Neural progenitor cell (in vitro differentiated cells): ENCODE measurements at places on chromosomes 11 and 22. TPM values are rescaled to one million over a fixed set of nuclear protein-coding genes. Genes with fewer than 3 reads are reported as not detected.

GRCh38 chr11:118705791-118706545, 26.5 kb upstream of the TREH start:
- H3K4me1 ChIP-seq, result peaks cover 15% of the 10 kb centered on the region
- H3K27ac ChIP-seq, result no peak overlapping the region
- no peak overlapping the region for H3K4me3 ChIP-seq

DNA sequence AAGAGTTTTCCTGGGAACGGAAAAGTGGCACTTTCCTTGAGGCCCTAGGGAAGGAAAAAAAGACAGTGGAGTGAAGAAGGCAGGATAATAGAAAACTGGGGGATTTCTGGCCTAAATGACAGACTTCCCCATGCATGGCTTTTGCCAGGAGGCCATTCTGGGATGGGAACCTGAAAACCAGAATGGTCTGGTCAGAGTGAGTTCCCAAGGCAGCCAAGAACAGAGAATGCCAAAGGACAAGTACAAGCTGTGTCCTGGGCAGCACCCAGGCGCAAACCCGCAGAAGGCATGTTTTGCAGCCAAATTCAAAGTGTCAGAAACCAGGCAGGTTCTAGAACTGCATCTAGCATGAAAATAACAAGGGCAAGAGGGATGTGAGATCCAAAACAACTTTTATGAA, 162.4 kb downstream of the SPON1 start:
- H3K4me3 ChIP-seq, result no peak overlapping the region
- no peaks in the 10 kb centered on the region for H3K4me1 ChIP-seq
- H3K36me3 ChIP-seq, result no peaks in the 10 kb centered on the region
- no peaks in the 10 kb centered on the region for H3K27me3 ChIP-seq

Gene HTR3A
- 0.19 TPM in 1 of 2 replicates, not detected in the other for total RNA-seq

DNA sequence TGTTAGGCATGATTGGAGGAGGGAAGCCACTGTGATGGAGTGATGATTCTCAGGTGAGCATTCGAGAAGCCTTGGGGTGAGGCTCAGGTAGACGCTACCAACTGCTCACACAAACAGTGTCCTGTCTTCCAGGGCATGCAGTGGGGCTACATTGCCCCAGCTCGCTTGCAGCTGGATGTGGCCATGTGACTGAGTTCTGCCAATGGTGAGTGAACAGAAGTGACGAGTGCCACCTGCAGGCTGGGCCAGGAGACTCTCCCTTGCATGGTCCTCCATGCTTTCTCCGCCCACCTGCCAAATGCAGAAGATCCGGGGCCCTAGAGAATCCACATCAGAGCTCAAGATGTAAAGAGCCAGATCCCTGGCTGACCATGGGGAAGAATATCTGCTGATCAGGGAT, 195.9 kb downstream of the BCR start:
- H3K27me3 ChIP-seq, result peaks cover 14% of the 10 kb centered on the region
- H3K36me3 ChIP-seq, result no peaks in the 10 kb centered on the region
- H3K27ac ChIP-seq, result no peak overlapping the region
- H3K4me1 ChIP-seq, result peaks cover 4% of the 10 kb centered on the region

DNA sequence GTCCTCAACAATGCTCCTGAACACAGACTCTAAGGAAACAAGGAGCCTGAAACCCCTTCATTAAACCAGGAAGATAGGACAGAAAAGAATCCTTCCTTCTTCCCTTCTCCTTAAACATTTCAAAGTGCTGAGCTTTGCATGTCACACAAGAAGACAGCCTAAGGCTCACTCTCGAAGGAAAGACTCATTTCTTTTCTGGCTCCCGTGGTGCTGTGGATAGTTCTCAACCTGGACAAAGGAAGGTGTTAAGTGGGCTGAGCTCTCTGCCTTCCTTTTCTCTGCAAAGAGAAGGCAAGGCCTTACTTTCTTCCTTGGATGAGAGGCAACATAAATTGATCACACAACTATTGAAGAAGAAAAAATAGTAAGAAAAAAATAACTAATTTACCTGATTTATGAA, 452.4 kb upstream of the DDI1 start:
- no peaks in the 10 kb centered on the region for H3K27me3 ChIP-seq
- peak; percentile 25 for DNase-seq
- no peak overlapping the region for H3K4me3 ChIP-seq
- peaks cover 26% of the 10 kb centered on the region for H3K4me1 ChIP-seq
- H3K36me3 ChIP-seq, result no peaks in the 10 kb centered on the region

GRCh38 chr11:123573286-123573685, 81.1 kb downstream of the SCN3B start:
- H3K36me3 ChIP-seq, result no peaks in the 10 kb centered on the region
- H3K4me1 ChIP-seq, result peaks cover 14% of the 10 kb centered on the region
- no peak overlapping the region for H3K27ac ChIP-seq
- no peak overlapping the region for H3K4me3 ChIP-seq
- no peak for DNase-seq

- H3K4me1 ChIP-seq, result no peaks in the 10 kb centered on the region
- no peaks in the 10 kb centered on the region for H3K36me3 ChIP-seq
- peak; percentile 44 for DNase-seq
- H3K27me3 ChIP-seq, result no peaks in the 10 kb centered on the region
Observed at GRCh38 chr22:44889255-44889878, 120.4 kb downstream of the PHF21B start.

Gene SMIM35
- not detected in 2 replicates for total RNA-seq

- H3K36me3 ChIP-seq, result no peaks in the 10 kb centered on the region
- H3K4me3 ChIP-seq, result no peak overlapping the region
- DNase-seq, result no peak
- H3K27me3 ChIP-seq, result no peaks in the 10 kb centered on the region
- H3K4me1 ChIP-seq, result no peaks in the 10 kb centered on the region
Observed at GRCh38 chr11:43819926-43820325, 60.7 kb upstream of the ALKBH3 start.

GRCh38 chr11:133047036-133047770, 485.1 kb downstream of the OPCML start:
- H3K36me3 ChIP-seq, result no peaks in the 10 kb centered on the region
- H3K27ac ChIP-seq, result no peak overlapping the region
- H3K4me1 ChIP-seq, result peaks cover 7% of the 10 kb centered on the region
- no peak overlapping the region for H3K4me3 ChIP-seq
- DNase-seq, result no peak

Gene RIN1
- total RNA-seq, result 0.56 and 2.6 TPM in 2 replicates

DNA sequence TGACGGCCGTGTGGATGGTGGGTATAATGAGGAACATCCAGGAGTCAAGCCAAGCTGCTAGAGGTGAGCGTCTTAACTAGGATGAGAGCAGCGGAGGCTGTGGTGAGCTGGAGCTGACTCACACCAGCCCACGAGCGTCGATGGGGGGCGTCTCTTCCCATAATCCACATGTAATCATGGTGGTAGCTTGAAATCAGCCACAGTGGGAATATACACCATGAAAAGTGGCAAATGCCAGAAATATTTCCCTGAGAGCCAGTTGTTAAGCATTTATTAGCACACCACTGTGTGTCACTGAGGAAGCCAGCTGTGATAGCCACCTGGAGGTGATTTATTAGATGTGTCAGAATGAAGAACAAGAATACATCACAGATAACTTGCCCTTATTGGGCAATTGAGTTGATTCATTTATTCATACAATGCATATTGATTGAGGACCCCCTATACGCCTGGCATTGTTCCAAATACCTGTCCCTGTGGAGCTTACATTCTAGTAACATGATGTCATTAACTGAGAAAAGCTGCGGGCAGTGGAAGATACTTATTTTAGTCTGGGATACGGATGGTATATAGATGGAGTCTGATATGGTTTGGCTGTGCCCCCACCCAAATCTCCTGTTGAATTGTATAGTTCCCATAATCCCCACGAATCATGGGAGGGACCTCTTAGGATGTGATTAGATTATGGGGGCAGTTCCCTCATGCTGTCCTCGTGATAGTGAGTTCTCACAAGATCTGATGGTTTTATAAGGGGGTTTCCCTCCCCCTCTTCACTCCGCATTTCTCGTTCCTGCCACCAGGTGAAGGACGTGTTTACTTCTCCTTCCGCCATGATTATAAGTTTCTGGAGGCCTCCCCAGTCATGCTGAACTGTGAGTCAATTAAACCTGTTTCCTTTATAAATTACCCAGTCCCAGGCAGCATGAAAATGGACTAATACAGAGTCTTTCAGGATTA, 473.4 kb downstream of the METTL15 start:
- no peaks in the 10 kb centered on the region for H3K27me3 ChIP-seq
- no peak overlapping the region for H3K4me3 ChIP-seq
- H3K36me3 ChIP-seq, result no peaks in the 10 kb centered on the region
- H3K27ac ChIP-seq, result no peak overlapping the region

- H3K27me3 ChIP-seq, result no peaks in the 10 kb centered on the region
- H3K27ac ChIP-seq, result no peak overlapping the region
- H3K4me1 ChIP-seq, result peaks cover 29% of the 10 kb centered on the region
- no peak overlapping the region for H3K4me3 ChIP-seq
- H3K36me3 ChIP-seq, result peaks cover 20% of the 10 kb centered on the region
Observed at GRCh38 chr11:9150501-9150900, 59.1 kb upstream of the SCUBE2 start.

Gene TRIM21
- total RNA-seq, result 9.7 and 9.9 TPM in 2 replicates

GRCh38 chr22:39953101-39953500, 7.1 kb upstream of the TMA7B start:
- H3K36me3 ChIP-seq, result no peaks in the 10 kb centered on the region
- no peak for DNase-seq
- no peak overlapping the region for H3K4me3 ChIP-seq
- H3K27me3 ChIP-seq, result peaks cover 9% of the 10 kb centered on the region
- H3K4me1 ChIP-seq, result no peaks in the 10 kb centered on the region

DNA sequence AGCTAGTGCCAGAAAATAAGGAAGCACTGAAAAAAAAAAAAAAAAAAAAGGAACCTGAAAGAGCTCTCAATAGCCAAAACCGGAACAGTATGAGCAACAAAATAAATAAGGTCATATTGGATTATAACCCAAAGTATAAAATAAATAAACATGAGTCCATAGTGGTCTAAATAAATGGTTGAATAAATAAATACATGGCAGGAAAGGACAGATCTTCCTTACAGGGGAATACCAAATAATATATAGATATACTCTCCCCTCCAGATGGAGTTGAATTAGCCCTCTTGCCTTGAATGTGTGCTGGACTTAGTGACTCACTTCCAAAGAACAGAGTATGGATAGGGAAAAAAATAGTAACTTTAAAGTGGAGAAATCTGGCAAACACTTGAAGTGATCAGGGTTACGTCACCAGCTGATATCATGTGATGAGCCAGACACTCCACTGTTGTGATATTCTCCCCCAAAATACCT, 14.3 kb upstream of the ARRB1 start:
- H3K4me1 ChIP-seq, result no peaks in the 10 kb centered on the region
- H3K27me3 ChIP-seq, result no peaks in the 10 kb centered on the region
- H3K36me3 ChIP-seq, result no peaks in the 10 kb centered on the region
- no peak overlapping the region for H3K27ac ChIP-seq
- DNase-seq, result no peak

DNA sequence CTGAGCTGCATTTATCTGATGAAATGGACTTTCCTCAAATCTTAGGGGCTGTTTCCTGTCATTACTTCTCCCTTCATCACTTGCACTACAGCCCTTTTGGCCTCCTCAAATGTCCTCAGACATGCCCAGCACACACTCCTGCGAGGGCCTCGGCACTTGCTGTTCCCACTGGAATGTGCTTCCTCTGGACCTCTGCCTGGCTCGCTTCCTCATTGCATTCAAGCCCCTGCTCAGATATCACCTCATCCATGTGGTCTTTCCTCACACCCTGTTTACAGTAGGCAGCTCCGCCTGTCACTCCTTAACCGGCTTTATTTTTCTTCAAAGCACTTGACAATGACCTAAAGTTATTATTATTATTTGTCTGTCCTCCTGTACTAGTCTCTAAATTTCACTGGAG, 9.0 kb downstream of the NAT10 start:
- H3K27ac ChIP-seq, result no peak overlapping the region
- no peak for DNase-seq
- no peaks in the 10 kb centered on the region for H3K4me1 ChIP-seq
- H3K4me3 ChIP-seq, result no peak overlapping the region

Gene ACR
- not detected in 2 replicates for total RNA-seq

Gene HPX
- total RNA-seq, result 0.56 TPM in 2 replicates

GRCh38 chr11:99154277-99154676, 133.5 kb downstream of the CNTN5 start:
- H3K4me3 ChIP-seq, result no peak overlapping the region
- no peak for DNase-seq
- H3K27ac ChIP-seq, result no peak overlapping the region
- H3K4me1 ChIP-seq, result no peaks in the 10 kb centered on the region
- no peaks in the 10 kb centered on the region for H3K27me3 ChIP-seq
- H3K36me3 ChIP-seq, result no peaks in the 10 kb centered on the region

GRCh38 chr22:30023099-30023660, 57.1 kb upstream of the HORMAD2 start:
- no peak overlapping the region for H3K4me3 ChIP-seq
- no peak overlapping the region for H3K27ac ChIP-seq

Gene PDE2A
- 0.11 and 2.3 TPM in 2 replicates for total RNA-seq

DNA sequence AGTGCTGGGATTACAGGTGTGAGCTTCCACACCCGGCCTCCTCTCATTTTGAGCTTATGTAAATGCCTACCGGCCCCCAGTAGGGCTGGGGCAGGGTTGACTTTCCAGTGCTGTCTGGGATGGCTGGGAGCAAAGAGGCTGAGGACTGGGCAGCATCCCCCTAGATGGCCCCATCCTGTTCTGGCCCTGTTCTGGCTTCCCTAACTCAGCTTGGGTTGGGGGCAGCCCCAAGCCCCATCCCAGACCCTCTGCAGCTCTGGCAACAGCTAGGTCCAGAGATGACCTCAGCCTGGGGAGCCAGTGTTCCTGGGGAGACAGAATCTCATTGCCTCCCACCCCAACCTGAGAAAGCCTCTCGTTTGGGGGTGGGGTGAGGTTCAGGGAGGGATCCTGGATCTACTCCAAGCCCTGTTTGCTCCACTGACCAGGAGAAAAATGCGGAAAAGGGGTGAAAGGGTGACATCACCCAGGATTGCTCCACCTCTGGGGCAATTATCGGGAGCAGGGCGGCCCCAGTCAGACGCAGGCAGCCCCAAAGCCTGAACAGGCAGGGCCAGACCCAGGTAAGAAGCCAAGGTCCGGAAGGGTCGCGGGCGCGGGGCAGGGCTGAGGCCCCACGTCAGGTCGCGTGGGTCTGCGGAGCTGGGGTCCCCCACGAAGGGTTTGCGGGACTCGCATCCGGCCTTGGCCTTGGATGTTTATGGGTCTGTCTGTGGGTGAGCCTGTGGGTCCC, at the start of gene PNPLA2:
Gene PNPLA2, plus strand, starts transcription at position 519 of the 733 bp plus-strand sequence. CDS start 805 bp downstream, outside the sequence.
- no peak for DNase-seq
- no peaks in the 10 kb centered on the region for H3K4me1 ChIP-seq
- no peak within 1 kb of the TSS for H3K27ac ChIP-seq
- H3K4me3 ChIP-seq, result peak within 1 kb of the TSS; percentile 92
- H3K36me3 ChIP-seq, result no peaks in the 10 kb centered on the region

DNA sequence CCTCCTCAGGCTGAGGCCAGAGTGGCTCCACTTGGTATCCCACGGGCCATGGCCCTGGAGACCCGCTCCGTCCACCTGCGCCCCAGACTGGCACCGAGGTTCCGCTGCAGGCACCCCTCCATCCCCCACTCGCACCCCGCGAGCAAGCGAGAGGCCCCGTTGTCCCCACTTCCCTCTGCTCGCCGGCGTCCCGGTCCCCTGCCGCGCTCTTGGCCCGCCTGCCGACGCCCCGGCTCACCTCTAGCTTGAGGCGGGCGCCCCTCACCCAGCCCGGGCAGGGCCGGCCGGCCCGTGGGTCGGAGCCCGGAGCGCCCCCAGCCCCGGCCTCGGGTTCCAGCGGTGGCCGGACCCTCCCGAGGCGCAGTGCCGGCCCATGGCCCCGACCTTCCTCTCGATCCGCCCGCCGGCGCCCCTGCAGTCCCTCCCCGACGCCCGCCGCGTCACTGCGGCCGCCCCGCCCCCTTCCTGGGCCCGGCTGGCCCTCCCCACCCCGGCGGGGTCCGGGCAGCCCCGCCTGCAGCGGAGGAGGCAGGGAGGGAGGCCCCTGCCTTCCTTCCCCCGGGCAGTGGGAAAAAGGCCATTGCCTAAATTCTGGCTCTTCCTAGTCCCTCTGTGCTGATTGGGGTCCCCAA, at the start of gene PITPNM1:
Gene PITPNM1, minus strand, starts transcription at position 414 of the 632 bp plus-strand sequence. CDS start 1,183 bp downstream, outside the sequence.
- DNase-seq, result peak; percentile 86
- H3K27ac ChIP-seq, result no peak within 1 kb of the TSS
